ENCODE measurements at places on chromosomes 3 and 15. TPM values are rescaled to one million over a fixed set of nuclear protein-coding genes. Genes with fewer than 3 reads are reported as not detected.

GRCh38 chr3:69791919-69792399, 52.7 kb downstream of the MITF start:
- DNase-seq = no peak

DNA sequence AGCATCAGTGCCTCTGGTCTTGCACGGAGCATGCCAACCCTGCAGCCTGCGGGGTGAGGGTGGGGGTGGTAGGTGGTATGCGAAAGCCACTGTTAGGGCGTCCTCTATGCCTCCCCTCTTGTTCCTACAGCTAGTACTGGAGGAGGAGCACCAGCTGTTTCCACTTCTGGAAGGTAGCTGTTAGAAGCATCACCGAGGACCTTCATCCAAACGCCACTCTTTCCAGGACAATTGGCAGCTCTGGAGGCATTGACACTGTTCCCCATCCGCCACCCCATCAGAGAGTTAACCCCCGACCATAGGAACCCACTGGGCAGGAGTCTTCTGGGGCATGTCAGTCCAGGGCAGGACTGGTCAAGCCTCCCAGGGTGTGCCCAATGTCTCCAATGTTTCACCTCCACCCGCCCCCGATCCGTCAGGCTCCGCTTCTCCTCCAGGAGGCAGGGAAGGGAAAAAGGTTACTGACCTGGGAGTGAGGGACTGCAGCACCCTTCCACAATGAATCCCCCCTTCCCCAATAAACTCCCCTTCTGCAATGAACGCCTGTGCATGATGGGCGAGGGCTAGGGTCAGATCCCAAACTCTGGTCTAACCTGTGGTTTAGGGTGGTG, 487 bp downstream of the DUOX2 start:
- no peak for DNase-seq

DNA sequence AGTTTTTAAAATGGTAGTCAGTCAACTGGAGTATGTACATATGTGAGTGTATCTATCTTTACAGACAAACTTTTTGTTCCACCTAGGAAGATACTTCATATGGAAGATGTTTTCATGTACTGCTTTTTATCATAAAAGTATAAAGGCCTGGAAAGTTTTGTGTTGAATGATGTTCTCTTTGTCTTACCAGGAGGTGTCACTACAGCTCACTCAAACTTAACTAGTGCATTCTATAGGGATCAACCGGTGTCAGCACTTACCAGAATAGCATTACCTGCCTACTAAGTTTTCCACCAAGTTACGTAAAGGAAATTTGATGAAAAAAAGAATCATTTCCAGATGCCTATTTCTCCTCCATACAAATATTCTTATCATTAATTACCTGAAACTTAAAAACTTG, 522.6 kb upstream of the SEMA6D start:
- no peak for DNase-seq

DNA sequence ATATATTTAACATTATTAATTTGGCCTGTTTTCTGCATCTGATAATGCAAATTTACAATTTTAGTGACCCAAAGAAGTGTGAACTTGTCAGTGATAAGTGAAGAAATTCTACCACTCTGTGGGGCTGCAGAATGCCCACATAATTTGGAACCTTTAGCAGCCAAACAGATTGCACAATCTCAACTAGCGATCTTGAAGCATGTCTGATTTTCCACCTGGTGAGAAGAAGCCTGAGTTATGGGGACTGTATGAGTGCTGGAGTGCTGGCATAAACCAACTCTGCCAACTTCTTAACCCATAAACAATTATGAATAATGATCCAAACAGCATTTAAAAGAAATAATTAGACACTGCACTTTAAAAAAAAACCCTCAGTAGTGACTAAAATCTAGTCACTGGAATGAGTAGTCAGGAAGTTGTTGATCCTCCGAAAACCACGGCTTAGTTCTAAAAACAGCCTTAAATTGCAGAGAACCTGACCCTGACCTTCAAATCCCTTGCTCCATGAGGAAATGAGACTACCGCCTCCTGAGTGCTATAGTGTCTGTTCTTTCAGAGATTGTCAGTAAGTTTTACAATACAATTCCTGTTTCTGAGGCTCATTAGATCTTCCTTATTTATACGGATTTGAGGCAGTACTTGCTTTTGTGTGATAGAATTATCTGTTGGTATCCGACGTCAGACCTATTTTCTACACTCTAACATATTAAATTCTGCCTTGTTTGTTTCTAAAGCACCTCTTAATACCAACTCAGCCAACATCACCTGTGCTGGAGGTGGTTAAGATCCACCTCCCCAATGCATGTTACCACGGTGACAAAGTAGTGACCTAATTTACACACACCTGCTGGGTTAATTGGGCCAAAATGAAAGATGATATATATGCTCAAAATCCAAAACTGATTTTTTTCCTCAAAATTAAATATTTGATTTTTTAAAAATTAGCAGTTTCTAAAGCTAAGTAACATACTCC, 267.7 kb downstream of the ZBTB20 start:
- DNase-seq = no peak

- no peak for DNase-seq
Measured at GRCh38 chr15:77506311-77507142, 85.8 kb downstream of the HMG20A start.

DNA sequence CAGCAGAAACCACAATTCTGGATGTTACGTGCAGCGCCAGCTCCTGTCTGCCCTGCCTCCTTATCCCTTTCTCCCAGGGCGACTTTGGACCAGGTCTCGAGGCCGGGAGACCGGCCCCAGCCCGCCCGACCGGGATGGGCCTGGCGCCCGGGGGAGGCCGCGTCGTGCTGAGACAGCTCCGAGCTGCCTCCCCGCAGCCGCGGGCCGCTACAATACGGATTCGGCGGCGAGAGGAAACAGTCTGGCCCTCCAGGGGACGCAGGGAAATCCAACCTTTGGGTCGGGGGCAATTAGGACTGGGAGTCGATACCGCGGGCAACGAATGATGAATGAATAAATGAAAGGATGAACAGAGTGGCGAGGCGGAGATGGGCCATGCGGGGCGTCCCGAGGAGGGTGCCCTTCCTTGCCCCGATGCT, 537 bp downstream of the GRAMD2A start:
- DNase-seq = no peak

DNA sequence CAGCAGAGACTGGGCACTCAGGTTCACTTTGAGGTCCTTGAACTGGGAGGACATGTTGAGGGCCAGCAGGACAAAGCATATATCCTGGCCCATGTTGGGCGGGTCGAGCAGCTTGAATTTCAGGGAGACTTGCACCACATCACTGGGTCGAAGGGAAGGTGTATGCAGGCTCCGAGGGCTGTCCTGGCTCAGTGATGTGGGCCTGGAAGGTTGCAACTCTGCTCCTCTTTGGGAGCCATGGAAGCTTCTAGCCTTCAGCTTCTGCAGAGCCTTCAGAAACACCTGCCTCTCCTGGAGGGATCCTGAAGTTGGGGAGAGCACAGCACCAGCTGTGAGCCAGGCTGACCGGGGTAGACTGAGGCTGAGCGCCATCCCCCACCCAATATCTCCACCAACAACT, 14.7 kb upstream of the EPB42 start:
- DNase-seq = no peak

GRCh38 chr3:7322957-7323669, 462.2 kb downstream of the GRM7 start:
- DNase-seq = no peak

- no peak for DNase-seq
Measured at GRCh38 chr3:183400352-183400751, 28.1 kb downstream of the MCF2L2 start.

DNA sequence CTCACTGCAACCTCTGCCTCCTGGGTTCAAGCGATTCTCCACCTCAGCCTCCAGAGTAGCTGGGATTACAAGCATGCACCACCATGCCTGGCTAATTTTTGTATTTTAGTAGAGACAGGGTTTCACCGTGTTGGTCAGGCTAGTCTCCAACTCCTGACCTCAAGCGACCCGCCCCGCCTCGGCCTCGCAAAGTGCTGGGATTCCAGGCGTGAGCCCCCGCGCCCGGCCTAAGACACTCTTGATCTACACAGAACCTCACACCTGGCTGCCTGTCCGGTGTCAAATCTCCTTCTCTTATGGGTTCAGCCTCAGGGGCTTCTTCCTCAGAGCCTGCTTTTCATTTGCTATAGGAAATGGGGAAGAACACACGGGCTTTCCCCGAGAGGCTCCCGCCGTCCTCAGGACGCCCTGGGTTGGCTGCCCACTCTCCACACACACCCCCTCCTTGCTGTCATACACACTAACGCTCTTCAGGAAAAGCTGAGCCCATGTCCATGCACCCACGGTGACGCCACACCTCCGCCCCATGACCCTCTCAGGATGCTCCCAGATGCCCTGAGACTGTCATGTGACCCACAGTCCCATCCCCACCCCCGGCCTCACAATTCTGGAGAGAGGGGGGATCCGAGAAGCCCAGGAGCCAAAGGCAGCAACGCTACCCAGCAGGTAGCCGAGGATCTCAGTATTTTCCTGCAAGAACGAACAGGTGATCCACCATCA, 10.4 kb downstream of the TMEM44 start:
- no peak for DNase-seq

The WNT5A gene
- 2.5 TPM for total RNA-seq

The CHRM5 gene
- not detected for total RNA-seq
